ENCODE measurements at places on chromosomes 13 and 19.

- peak; percentile 52 for DNase-seq
These were observed 29.1 kb downstream of the VAV1 start for GRCh38 chr19:6801485-6802086.

GRCh38 chr19:38836983-38837626 lies 5.5 kb upstream of the ECH1 start:
- no peak for DNase-seq

GRCh38 chr19:51980116-51980736 lies 6.4 kb downstream of the ZNF350 start:
- no peak for DNase-seq

GRCh38 chr19:13841086-13841961 lies 35.6 kb upstream of the NANOS3 start:
- no peak for DNase-seq

DNA sequence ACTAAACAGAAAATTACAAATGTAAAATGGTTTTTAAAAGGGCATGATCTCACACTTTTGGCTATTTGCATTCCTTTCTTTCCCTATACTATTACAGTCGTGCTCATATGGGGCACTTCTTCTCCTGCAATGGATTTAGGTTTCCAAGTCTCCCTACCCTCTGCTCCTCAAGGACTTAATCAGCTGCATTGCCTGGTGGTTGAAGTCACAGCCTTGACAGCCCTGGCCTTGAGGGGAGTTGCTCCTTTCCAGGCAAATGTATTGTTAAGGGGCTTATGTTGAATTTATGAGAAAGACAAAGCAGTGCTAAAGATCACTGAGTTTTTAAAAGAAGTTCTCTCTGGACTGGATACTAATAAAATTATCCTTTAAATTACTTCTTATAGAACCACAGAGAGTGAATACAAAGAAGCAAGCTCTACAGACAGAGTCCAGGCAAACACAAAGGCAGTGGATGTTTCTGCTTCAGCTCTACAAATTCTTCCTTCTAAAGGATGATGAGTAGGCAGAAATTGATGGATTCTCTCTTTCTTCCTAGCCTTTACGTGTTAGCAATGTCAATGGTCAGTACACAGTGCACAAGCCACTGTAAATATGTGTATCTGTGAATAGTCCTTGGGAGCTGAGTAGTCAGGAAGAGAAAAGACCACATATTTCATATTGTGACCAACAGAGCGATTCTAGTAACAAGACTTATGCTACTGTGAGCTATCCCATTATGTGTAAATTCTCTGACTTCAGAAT lies 390.9 kb downstream of the TBC1D4 start:
- no peak for DNase-seq

GRCh38 chr13:110138700-110139036 lies 168.3 kb downstream of the COL4A1 start:
- DNase-seq: no peak

DNA sequence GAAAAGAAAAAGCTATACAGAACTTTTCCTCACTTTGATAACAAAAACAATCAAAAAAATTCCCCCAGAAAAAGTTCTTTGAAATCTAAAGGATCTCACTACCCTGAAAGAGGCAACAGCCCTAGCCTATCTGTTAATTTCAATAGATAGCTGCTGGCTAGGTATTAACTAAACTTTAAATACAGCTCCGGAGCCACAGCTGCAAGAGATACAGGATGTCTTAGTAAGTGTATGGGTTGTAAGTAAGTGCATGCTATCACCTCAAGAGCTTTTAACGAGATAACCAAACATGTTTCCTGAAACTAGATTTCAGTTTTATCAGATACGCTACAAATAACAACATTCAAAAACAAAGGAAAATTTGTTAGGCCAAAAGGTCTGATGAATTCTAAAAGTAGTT lies 148.4 kb downstream of the KLF12 start:
- no peak for DNase-seq

- DNase-seq: no peak
These were observed 27.8 kb downstream of the ERCC5 start for GRCh38 chr13:102873653-102874052.

DNA sequence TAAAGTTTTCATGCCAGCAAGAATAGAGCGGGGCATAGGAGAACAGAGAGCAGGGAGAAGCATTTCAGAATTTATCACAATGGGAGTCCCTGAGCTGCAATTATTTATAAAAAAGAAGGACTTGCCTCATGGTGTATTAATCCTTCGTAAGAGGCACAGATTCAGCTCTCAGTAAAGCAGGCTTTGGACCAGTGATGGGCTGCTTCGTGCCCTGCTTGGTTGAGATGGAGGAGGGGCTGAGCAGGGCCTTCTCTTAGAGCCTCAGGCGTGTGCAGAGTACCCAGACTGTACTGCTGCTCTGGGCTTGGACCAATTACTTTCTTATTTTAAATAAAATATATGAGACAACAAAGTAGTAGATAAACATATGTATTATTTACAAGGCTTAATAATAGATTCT lies 265.7 kb upstream of the SLC10A2 start:
- no peak for DNase-seq

DNA sequence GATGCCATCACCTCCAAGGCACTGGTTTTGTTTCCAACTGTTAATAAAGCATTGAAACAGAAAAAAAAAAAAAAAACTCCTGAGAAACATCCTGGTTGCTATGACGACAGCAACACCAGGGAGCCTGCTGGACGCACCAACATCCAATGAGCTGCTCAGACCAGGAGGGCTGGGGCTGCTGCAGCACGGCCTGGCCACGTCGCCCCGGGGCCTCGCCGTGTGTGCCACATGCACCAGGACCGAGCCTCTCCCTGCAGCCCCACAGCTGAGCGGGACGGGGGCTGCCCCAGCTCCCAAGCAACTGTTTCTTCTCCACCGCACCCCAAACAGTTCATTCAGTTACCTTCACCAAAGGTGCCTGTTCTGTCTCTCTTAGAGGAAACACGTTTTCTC lies 54.5 kb downstream of the RASA3 start:
- no peak for DNase-seq

- no peak for DNase-seq
These were observed 509 bp downstream of the TPP2 start for GRCh38 chr13:102597029-102597961.

GRCh38 chr19:12723641-12724426 lies at the start of gene TNPO2:
TSS of gene TNPO2 (minus strand) at chr19:12723932. CDS start at chr19:12720977, 2,955 bp downstream.
- peak; percentile 57 for DNase-seq

DNA sequence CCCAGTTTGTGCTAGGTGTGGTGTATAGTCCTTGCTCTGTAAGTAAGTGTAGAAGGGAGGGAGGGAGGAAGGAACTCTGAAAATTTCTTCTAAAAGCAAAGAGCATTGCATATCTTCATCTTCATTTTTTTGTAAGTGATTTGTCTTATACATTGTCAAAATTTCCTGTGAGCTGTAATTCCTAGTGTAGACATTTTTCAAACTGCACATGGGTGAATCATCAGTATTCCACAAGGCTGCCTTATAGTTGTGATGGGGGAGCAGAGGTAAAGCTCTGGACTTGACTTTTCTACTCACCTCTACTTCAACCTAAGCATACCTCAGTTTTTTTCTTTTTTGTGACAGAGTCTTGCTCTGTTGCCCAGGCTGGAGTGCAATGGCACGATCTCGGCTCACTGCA lies 86.9 kb downstream of the CDK8 start:
- no peak for DNase-seq

- DNase-seq: no peak
These were observed 62.3 kb downstream of the SGCG start for GRCh38 chr13:23243066-23243465.

DNA sequence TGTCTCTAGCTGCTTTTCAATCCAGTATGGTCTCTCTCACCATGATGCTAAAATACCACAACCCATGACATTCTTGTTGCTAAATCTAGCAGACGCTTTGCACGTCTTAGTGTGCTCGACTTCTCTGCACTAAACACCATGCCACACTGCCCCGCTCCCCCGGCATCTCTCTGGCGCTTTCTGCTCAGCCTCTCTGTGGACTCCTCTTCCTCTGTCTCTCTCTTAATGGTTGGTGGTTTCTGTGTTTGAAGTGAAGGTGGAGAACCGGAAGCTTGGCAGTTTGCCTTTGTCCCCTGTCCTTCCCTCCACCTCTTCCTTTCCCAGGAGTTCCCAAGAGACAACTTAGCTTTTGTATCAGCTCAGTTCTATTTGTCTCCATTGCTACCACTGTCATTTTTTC lies 8.8 kb downstream of the ERCC5 start:
- no peak for DNase-seq

DNA sequence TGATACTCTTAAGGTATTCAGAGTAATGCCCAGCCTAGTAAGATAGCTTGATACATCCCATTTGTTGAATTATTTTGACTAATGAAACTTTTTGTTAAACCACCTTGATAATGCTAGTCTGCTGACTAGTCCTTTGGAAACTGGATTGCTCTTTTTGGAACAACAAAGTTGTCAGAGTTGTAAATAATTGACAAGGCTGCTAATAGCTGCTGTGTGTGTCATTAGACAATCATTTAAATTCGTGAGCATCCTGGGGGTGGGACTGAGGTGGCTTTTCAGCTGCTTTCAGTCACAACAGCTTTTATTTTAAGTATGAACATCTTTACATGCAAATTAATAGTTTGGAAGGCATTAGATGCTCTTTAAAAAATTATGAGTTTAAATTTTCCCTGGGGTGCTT lies 153.5 kb downstream of the HS6ST3 start:
- DNase-seq: no peak

GRCh38 chr13:40597735-40598365 lies 68.6 kb downstream of the FOXO1 start:
- DNase-seq: no peak

GRCh38 chr13:90455823-90456222 lies 891.7 kb upstream of the MIR17HG start:
- DNase-seq: no peak

- DNase-seq: no peak
These were observed 54.9 kb upstream of the RANBP3 start for GRCh38 chr19:6032827-6033226.

- DNase-seq: no peak
These were observed 38.8 kb downstream of the SERP2 start for GRCh38 chr13:44412346-44412935.

- no peak for DNase-seq
These were observed 60.5 kb downstream of the COL4A2 start for GRCh38 chr13:110367620-110368019.

DNA sequence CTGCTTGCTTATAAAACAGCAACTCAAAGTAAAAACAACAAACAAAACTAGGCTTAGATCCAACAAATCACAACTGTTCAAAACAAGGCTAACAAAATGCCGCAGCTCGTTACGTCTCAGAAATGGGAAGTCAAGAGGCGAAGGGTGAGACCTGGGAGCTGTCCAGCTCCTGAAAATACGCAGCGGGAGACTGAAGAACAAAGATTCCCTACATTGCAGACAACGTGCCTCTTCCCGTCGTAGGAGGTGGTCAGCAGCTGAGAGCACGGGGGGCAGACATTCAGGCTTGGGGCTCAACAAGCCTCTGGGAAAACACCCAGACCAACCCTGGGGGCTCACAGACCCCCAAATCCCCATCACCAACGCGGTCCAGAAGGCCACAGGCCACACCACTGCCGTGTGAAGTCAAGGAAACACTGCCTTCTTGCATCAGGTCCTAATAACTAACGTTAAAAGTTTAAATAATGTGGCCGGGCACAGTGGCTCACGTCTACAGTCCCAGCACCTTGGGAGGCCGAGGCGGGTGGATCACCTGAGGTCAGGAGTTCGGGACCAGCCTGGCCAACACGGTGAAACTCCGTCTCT lies 13.5 kb downstream of the PLPP2 start:
- no peak for DNase-seq

GRCh38 chr19:7614859-7615741 lies 14.2 kb downstream of the XAB2 start:
- no peak for DNase-seq

- DNase-seq: no peak
These were observed 62.3 kb downstream of the DOCK9 start for GRCh38 chr13:98915563-98915962.

- DNase-seq: no peak
These were observed 23.4 kb upstream of the CEACAM21 start for GRCh38 chr19:41552558-41552957.

GRCh38 chr13:46743191-46743590 lies 53.8 kb downstream of the ESD start:
- no peak for DNase-seq

- no peak for DNase-seq
These were observed 1.2 kb downstream of the RFXAP start for GRCh38 chr13:36820222-36820621.

GRCh38 chr19:40663695-40664692 lies 26.5 kb downstream of the NUMBL start:
- no peak for DNase-seq

GRCh38 chr13:34545461-34545860 lies 396.6 kb upstream of the NBEA start:
- no peak for DNase-seq

GRCh38 chr19:46115396-46116106 lies 8.9 kb downstream of the IGFL3 start:
- DNase-seq: no peak

DNA sequence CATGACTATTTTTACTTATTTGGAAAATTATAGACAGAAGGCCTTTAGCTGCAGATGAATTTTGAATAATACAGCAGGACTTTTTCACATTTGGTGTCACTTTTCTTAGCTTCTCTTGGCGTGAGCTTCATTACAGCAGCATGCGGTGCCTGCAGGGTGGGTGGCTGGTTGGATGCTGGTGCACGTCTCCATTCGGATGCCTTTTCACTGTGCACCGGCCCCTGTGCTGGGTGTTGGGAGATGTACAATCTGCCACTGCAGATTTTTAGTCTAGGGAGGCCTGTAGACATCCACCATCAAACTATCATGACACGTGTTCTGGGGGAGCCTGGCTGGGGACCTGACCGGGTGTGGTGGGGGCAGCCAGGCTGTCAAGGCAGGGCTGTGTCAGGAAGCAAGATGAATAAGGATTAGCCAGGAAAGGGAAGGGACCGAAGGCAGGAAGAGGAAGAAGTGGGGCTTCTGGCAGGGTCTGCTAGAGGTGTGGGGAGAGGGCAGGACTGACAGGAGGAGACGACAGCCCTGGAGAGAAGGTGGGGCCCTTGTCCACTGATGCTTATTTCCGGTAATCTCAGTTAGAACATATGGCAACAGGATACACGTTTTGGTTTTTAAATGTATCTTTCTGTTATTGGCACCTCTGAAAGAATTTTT lies 88.8 kb downstream of the ARHGEF7 start:
- DNase-seq: no peak

DNA sequence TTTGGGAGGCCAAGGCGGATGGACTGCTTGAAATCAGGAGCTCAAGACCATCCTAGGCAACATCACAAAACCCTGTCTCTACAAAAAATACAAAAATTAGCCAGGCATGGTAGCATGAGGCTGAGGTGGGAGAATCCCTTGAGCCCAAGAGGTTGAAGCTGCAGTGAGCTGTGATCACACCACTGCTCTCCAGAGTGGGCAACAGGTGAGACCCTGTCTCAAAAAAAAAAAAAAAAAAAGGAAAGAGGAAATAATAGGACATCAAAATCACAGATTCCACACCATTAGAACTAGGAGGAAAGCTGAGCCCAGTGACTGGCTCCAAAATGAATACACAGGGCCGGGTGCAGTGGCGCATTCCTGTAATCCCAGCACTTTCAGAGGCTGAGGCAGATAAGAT lies 3.2 kb upstream of the ZNF8 start:
- no peak for DNase-seq
